Kidney capillary endothelial cell (primary cell): ENCODE measurements at places on chromosomes 13 and 19.

- no peak for DNase-seq
Observed at GRCh38 chr13:48477191-48477855, 55.6 kb downstream of the RCBTB2 start.

- no peak for DNase-seq
Observed at GRCh38 chr19:5557691-5558090, 10.1 kb downstream of the TINCR start.

- DNase-seq = no peak
Observed at GRCh38 chr13:47521890-47522487, 479.1 kb downstream of the SUCLA2 start.

DNA sequence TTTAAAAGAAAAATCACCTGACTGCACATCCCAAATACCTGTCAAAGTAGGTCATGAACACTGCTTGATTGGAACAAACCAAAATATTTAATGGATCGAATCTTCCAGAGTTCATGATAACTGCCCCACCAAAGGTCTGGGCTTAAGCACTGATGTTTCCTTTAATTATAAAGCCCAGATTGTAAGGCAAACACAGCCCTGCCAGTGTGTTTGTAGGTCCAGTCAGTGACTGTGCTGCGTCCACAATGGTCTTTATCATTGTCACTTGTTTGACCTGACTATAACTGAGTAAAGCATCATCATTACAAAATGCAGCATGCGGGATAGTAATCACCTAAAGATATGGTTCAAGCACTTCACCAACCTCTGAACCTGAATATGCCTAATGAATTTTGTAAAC, 63.3 kb downstream of the IRS2 start:
- DNase-seq = no peak

GRCh38 chr19:2478756-2479555, 3.0 kb downstream of the GADD45B start:
- DNase-seq = no peak

- DNase-seq = peak; percentile 57
Observed at GRCh38 chr13:20161275-20161950, 561 bp upstream of the GJA3 start.

DNA sequence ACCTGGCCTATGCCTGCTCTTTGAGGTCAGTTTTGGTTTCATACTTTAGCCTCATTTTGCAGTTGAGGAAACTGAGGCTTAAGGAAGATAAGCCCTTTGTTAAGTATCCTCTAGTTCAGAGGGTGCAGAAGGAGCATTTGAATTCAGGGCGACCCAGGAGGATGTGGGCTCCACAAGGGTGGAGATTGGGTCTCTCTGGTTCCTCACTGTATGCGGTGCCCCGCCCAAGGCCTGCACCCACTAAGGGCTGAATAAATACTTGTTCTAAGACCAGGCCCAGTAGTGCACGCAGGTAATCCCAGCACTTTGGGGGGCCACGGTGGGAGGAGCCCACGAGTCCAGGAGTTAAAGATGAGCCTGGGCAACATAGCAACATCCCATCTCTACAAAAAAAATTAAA, 768 bp upstream of the SLC44A2 start:
- DNase-seq = no peak

GRCh38 chr19:50387176-50387867, 3.2 kb downstream of the POLD1 start:
- peak; percentile 38 for DNase-seq

- DNase-seq = no peak
Observed at GRCh38 chr19:1062387-1063029, 4.5 kb upstream of the ARHGAP45 start.

DNA sequence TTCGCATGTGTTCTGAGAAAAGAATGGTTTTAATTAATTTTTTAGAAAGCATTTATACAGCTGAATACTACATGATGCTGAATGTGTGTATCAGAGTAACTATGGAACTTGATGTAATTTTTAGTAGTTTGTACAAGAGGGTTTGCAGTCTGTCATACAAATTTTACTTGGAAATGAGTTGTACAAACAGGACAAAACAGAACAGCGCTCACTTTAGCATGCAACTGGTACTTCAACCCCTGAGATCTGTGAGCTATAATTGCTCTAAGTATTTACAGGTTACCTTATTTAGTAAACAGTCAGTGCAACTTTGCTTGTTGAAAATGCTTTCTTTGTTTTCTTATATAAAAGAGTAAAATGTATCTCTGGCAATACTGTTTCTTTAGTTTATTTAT, 706 bp downstream of the TNFRSF19 start:
- no peak for DNase-seq

GRCh38 chr19:37506387-37507166, at the start of gene ZNF793:
ZNF793 (plus strand) TSS chr19:37506939; CDS start chr19:37523440, 16,501 bp downstream.
- peak; percentile 40 for DNase-seq

GRCh38 chr19:50377051-50377461, 799 bp downstream of the NR1H2 start:
- peak; percentile 8 for DNase-seq

- DNase-seq = no peak
Observed at GRCh38 chr19:56991912-56992311, 127.9 kb upstream of the USP29 start.

GRCh38 chr19:33040994-33041827, 23.5 kb downstream of the RHPN2 start:
- peak; percentile 5 for DNase-seq

DNA sequence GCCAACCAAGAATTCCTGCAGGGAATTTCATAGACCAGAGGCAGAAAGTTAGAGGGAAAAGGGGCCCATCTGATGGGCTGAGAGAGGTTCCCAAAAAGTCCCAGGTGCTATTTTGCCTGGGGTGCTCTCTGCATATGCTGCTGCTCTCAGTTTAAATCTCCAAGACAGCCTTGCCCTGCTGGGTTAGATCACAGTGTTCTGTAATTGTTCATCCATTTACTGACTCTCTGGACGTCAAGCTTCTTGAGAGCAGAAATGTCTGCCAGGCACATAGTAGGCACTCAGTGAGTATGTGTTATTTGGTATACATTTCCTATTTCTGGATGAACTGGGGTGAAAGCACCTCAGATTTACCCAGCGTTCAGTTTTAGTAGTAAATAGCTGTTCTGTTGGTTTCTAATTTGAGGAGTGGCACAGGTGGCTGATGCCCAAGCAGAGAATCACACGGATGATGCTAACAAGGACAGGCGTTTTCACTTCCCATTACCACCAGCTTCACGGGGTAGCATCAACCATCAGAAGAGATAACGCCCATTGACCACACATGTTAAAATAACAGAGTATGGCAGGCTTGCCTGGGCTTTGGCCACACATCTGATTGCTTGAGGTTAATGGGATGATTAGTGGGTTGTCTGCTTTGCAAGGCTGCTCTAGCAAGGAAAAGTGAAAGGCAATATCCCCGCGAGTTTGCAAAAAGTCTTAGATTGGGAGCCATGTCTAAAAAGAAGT, 161.1 kb downstream of the SLC7A1 start:
- DNase-seq = no peak

DNA sequence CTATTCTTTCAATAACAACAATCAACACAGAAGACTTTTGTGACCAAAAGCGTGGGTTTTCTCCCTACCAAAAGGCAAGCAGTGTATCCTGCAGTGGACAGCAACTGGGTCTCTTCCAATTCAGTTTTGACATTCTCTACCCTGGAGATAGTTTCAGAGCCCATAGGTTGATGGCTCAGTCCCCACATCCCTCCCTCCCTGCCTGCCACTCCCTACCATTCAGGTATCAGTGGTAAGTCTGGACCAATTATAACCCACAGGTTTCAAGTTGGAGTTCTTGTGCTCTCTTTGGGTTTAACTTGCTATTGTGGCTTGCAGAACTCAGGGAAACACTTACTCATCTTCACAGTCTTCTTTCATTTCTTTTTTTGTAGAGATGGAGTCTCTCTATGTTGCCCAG, 60.2 kb downstream of the ZNF823 start:
- no peak for DNase-seq

DNA sequence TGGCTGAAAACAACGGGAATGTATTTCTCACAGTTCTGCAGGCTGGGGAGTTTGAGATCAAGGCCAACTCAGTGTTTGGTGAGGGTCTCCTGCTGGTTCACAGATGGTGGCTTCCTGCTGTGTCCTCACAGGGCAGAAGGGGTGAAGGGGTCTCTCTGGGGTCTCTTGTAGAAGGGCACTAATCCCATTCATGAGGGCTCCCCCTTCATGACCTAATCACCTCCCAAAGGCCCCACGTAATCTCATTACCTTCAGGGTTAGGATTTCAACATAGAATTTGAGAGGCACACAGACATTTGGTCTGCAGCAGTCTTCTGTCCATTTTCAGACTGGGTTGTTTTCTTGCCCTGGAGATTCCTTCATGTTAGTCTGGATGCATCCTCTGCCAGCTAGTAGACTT, 11.6 kb downstream of the ZNF444 start:
- DNase-seq = no peak

DNA sequence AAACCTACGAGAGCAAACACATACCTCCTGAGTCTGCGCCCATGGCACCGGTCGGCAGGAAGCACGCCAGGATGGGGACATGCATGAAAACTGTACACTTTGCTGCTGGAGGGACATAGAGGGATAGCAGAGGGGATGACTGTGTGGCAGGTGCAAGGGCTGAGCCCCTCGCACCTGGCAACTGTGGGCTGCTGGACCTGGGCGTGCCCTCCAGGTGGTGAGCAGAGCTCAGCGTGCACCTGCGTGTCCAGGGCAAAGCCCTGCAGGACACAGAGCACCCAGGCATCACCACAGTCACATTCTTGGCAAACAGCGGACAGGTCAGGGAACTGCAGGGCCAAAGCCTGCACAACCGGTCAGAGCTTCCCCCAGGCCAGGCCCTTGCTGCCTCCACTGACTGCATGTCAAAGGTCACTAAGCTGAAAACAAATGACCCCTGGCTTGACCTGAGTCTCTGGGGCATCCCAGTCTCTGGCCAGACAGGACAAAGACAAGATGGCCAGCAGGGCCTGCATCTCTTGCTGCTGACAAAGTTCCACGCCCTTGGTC, 9.0 kb upstream of the ISYNA1 start:
- DNase-seq = no peak

DNA sequence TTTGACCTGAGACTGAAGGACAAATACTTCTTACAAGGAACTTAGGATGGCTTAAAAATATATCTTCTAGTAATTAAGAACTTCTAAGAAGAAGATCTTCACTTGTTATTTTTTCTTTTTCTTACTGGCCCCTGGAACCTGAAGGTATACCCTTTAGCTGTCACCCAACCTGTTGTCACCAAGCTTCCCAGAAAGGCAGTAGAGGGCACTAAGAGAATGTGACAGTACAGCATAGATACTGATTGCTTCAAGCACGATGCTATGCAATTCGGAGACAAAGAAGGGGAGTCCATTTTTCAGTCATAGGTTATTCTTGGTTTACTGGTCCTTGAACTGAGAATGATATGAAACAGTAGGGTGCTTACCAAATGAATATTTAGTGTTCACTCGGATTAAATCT, 208.3 kb upstream of the PCDH9 start:
- DNase-seq = no peak

GRCh38 chr19:36115453-36116343, at the start of gene TBCB:
TBCB (plus strand) TSS chr19:36115468; CDS start chr19:36115561, 93 bp downstream.
- DNase-seq = peak; percentile 30

DNA sequence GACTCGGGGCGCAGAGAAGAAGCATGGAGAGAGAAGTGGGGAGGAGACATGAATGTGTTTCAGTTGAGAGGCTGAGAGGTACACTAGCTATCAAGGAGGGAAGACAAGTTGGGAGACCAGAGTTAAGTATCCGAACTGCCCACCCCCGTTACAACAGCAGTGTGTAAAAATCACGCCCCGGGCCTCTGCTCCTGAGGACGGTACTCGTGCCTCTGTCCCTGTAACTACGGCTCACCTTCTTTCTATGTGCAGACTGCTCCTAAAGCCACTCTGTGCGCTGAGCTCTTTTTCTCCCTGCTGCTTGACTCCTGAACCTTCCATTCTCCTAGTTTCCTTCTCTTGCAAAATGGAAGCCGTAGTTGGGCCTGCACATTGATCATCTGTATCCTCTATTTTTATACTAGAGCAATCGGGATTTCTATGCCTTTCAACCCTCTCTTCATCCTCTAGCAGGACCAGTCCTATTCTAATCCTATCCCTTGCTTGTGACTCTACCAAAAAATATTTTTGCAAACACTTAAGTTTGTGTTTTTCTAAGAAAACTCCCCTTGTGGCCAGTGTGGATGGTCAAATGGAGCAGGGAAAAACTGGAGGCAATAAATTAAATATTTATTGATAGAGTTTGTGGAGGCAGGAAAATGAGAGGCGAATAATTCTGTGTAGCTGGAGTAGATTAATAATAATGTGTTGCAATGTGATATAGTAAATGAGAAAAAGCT, 569 bp downstream of the POLR1D start:
- DNase-seq = peak; percentile 41

- no peak for DNase-seq
Observed at GRCh38 chr13:104954210-104954609, 1581.3 kb downstream of the EFNB2 start.

DNA sequence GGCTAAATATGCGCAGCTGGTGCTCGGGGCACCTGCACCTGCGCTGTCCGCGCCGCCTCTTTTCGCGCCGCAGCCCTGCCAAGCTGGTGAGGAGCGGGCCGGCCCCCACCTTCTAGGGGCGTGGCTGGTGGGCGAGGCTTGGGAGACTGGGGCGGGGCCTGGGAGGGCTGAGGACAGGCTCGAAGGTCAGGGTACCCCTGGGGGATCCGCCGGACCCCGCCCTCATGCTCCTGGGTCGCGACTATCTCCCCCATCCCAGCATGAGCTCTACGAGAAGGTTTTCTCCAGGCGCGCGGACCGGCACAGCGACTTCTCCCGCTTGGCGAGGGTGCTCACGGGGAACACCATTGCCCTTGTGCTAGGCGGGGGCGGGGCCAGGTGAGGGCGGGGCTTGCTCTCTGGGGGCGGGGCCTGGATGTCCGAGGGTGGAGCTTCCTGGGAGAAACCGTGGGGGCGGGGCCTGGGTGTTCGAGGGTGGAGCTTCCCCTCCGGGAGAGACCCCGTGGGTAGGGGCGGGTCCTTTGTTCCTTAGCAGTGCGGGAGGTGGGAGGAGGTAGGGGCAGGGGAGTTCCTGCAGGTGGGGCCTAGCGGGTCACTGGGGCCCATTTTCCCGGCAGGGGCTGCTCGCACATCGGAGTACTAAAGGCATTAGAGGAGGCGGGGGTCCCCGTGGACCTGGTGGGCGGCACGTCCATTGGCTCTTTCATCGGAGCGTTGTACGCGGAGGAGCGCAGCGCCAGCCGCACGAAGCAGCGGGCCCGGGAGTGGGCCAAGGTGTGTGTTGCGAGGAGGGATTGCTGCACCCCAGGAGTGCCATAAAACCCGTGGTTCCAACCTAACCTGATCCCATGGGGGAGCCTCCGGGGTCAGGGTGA, 19.7 kb downstream of the PNPLA6 start:
- DNase-seq = no peak

DNA sequence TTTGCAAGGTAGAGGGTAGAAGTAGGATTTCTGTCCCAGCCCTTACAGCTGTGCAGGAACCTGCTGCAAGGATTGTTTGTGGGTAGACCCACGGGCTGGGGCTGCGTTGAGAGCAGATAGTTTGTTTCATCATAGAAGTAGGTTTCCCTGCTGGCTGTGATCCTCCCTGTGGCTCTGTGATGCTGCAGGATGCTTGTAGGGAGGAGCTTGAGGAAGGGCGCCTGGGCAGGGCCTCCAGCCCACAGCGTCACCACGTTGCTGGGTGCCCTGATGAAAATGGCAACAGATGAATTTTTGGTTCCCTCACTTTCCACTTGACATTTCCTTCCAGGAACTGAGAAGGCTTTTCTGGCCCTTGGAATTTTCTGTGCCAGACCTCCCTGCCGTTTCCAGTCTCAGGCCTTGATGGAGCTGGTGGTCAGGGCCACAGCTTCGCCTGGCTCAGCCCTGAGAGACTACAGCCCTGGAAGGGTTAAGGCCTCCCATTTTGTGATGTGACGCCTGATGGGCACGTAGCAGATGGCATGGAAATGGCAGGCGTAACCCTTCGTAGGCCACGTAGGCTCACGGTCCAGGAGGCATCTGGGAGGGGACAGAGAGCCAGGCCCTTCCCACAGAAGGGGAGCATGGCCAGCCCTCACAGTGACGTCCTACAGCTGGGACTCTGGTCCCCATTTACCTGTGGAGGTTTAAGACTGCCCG, 42.2 kb downstream of the GATAD2A start:
- no peak for DNase-seq
